ENCODE measurements at places on chromosomes 2 and 18. TPM values are rescaled to one million over a fixed set of nuclear protein-coding genes. Genes with fewer than 3 reads are reported as not detected.

GRCh38 chr2:170997893-170998597 is 69.0 kb downstream of the GORASP2 start:
- no peaks in the 10 kb centered on the region for H3K27me3 ChIP-seq
- H3K4me1 ChIP-seq: peaks cover 2% of the 10 kb centered on the region
- no peak overlapping the region for H3K27ac ChIP-seq

Gene PLCD4
- 0.64 TPM for total RNA-seq

- no peak for DNase-seq
- peaks cover 3% of the 10 kb centered on the region for H3K4me1 ChIP-seq
- H3K27ac ChIP-seq: no peak overlapping the region
- H3K36me3 ChIP-seq: no peaks in the 10 kb centered on the region
- H3K27me3 ChIP-seq: no peaks in the 10 kb centered on the region
Measured at GRCh38 chr18:36536426-36536825, 238.9 kb downstream of the FHOD3 start.

Gene PLEK
- total RNA-seq: 23.4 TPM

DNA sequence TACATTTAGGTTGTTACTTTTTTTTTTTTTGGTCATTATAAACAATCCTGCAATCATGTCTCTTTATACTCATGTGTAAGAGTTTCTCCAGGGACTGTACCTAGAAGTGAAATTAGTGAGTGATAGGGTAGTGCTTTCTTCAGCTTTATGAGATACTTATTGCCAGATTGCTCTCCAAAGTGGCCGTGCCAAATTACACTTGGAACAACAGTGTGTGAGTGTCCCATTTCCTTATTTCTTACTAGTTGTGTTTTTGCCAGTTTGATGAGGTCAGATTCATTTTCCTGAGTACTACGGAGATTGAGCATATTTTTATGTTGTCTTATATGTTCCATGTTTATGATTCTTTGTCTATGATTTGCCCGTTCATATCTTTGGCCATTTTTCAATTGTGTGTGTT is 39.2 kb downstream of the GALNT1 start:
- H3K27me3 ChIP-seq: no peaks in the 10 kb centered on the region
- peaks cover 23% of the 10 kb centered on the region for H3K4me1 ChIP-seq
- DNase-seq: no peak
- H3K4me3 ChIP-seq: no peak overlapping the region
- H3K27ac ChIP-seq: no peak overlapping the region
- H3K36me3 ChIP-seq: peaks cover 13% of the 10 kb centered on the region

DNA sequence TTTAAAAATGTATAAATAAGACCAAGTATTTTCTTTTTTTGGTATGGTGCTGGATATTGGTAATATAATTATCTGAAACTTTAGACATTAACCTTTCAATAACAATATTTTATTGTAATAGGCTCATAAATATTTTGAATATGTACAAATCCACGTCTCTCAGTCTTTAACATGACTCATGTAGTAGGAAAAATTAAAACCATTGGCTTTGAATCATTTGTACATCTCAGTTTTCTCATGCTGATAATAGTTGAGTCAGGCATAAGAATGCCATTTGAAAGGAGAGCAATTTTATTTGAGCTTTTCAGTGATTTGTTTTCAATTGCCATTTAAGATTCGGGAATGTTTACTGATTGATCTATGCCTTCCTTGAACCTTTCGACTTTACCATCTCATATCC is 364.8 kb downstream of the TGIF1 start:
- no peak overlapping the region for H3K4me3 ChIP-seq
- no peaks in the 10 kb centered on the region for H3K27me3 ChIP-seq
- H3K27ac ChIP-seq: no peak overlapping the region
- no peak for DNase-seq

GRCh38 chr2:113027691-113028090 is 22.4 kb downstream of the IL36A start:
- H3K4me1 ChIP-seq: no peaks in the 10 kb centered on the region
- no peaks in the 10 kb centered on the region for H3K36me3 ChIP-seq
- DNase-seq: no peak
- H3K27me3 ChIP-seq: peaks cover 32% of the 10 kb centered on the region
- no peak overlapping the region for H3K27ac ChIP-seq

Gene SERPINB7
- not detected for total RNA-seq

DNA sequence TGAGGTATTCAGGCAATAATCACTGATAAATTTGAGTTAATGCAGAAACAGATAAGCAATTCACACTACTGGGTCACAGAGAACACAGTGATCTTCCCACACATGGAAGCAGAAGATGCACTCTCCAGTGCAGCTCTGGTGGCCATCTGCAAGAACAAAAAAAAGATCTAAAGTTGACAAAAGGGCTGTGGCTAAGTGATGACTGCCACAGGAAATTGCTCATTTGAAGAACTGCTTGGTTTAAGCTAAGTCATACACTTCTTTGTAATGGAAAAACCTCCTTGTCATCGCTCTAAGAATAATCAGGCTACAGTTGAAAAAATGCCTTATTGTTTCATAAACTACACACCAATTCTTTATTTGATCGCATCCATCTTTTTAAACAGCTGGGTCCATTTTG is 115.1 kb downstream of the DTNB start:
- H3K4me1 ChIP-seq: peaks cover 38% of the 10 kb centered on the region
- H3K27me3 ChIP-seq: no peaks in the 10 kb centered on the region
- DNase-seq: no peak
- peaks cover 11% of the 10 kb centered on the region for H3K36me3 ChIP-seq
- peak overlapping the region; percentile 34 for H3K4me3 ChIP-seq

DNA sequence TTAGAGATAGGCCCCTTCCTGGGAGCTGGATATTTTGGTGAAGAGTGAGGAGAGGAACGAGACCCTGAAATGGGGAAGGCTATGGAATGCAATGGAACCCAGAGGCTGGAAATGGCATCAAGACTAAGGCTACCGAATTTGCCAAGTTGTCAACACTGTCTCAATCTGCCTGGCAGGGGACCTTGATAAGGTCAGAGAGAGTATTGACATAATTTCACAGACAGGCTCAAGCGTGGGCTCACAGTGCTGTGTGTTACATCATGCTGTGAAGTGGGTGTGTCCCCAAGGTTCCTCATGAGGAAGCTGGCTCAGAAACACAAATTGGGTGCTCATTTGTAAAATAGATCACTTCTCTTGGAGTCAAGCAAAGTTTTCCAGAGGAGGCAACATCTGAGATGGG is 51.8 kb upstream of the CYRIA start:
- H3K4me1 ChIP-seq: no peaks in the 10 kb centered on the region
- H3K27ac ChIP-seq: no peak overlapping the region
- H3K36me3 ChIP-seq: no peaks in the 10 kb centered on the region
- H3K4me3 ChIP-seq: no peak overlapping the region
- no peak for DNase-seq

DNA sequence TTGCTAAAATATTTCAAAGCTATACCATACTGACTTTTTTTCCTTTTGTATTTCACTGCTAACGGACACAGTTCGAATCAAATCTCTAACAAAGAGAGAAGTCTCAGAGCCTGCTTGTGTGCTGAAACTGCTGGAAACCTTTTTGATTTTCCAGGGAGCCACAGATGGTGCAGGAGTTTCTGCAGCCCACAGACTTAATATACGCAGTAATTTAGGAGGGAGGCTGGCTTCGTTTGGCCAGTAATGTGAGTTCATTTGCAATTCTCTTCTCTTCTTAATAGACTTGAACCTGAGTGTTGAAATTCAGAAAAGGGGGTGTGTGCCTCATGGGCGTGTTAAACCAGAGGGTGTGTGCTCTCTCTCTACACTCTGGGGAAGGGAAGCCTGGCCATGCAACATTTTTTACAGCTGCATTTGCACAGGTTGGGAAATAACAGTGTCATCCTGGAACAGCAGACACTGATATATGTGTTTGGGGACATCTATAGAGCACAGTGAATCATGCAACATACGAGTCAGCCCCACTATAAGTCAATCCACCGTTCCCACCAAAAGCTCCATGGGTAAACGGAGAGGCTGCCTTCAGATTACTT is 333.0 kb downstream of the CLIP4 start:
- no peak for DNase-seq
- no peaks in the 10 kb centered on the region for H3K36me3 ChIP-seq
- H3K27ac ChIP-seq: no peak overlapping the region
- H3K4me1 ChIP-seq: no peaks in the 10 kb centered on the region
- H3K27me3 ChIP-seq: peaks cover 9% of the 10 kb centered on the region

DNA sequence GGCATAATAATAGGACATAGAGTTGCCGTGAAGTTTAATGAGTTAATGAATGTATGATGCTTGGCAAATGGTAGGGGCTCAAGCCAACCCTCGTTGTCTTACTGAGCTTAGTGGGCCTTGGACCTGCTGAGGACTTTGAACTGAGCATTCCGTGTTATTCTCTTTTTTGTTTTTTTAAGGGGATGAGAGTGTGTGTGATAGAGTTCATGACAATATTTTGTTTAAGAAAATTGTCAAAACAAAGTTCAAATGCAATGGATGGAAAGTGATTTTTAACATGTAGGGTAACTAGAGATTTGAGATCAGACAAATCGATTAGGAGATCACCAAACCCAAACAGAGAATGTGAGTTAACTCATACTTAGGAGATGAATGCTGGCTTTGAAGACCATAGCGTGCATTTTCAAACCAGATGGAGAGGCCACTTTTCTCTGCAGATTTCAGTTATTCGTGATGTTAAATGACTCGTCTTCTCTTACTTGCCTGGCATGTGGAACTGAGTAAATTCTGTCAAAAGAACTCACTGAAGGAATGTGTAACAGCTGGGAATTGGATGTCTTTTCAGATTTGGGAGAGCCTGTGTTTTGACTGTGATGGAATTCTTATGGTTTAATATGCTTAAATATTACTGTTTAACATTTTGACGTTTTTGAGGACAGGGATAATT is 88.7 kb downstream of the NEDD4L start:
- H3K27ac ChIP-seq: no peak overlapping the region
- H3K36me3 ChIP-seq: no peaks in the 10 kb centered on the region
- H3K4me1 ChIP-seq: peaks cover 14% of the 10 kb centered on the region
- DNase-seq: no peak
- peaks cover 6% of the 10 kb centered on the region for H3K27me3 ChIP-seq

Gene TMEM169
- total RNA-seq: 2.0 TPM

Gene SRD5A2
- total RNA-seq: not detected

All from activated naive CD8-positive, alpha-beta T cell treated with anti-CD3 and anti-CD28 coated beads, Interleukin-2, amount 10 ng/mL, durations not matched to agents 7 days and 5 days (primary cell).